ENCODE measurements at places on chromosomes 2 and 18.
A peak's percentile ranks its signal among the peaks of the same experiment; 100 is the strongest.

DNA sequence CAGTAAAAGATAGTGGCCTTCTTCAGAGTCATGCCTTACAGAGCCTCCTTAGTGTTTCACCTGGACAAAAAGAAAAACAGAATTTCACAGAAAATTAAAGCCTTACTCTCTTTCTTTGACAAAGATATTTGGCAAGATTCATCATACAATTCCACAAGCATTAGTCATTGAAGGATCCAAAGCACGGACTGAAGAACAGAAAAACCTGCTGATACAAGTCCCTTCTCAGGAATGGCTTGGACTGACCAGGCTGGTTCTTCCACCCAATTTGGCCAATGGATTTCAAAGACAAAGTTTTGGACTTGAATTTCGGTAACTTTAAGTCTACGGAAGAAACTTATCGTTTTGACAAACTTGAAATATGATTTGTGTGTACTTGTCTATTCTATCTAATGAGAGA, 39.1 kb upstream of the GALNT3 start:
- DNase-seq, result no peak

DNA sequence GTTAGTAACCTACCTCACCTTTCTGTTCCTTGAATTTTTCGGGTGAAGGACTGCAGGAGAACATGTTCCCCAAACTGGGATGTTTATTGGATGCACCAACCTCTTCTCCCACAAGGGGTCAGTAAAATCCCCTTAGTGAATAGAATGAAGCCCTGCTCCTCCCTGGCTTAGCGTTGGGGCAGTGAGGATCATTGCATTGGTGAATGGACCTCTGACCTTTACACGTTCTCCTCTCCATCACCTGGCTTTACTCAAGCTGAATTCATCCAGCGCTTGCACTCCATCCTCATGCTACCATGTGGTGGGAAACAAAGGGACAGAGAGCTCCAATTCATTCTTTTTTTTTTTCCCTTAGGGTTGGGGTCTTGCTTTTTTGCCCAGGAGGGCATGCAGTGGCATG, 157.2 kb downstream of the MIB1 start:
- no peak for DNase-seq

DNA sequence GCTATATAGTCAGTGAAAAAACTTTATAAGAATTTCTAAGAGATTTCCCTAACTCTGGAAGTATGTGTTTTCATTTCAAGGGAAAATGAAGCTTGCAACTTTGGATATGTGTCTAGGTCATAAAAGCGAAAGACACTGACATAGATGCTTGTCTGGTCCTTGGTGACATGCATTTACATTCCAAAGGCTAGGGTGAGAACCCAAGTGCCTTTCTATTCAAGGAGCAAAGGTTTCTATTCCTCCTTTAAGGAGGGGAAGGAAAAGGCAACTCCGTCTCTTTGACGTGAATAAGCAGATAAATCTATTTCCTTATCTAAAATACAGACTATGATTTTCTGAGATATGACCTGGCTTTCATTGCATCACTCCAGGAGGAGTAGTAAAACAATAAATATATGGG, 261.1 kb downstream of the CDH7 start:
- DNase-seq, result no peak

DNA sequence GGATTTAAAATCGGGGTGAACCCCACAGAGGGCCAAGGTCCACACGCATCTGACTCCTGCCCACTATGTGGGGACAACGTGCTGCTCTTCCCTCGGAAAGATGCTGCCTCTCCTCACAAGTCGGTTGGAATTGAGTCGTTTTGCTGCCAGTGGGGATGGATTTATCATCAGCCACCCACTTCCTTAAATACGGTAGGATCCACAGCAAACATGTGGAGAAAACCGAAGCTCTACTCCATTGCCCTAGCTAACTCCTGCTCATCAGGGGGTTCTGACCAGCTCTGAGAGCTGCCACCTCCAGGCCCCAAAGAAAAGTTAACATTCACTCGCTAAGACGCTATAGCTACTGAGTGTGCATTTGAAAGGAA, 80.9 kb downstream of the CHRNA1 start:
- DNase-seq, result no peak

DNA sequence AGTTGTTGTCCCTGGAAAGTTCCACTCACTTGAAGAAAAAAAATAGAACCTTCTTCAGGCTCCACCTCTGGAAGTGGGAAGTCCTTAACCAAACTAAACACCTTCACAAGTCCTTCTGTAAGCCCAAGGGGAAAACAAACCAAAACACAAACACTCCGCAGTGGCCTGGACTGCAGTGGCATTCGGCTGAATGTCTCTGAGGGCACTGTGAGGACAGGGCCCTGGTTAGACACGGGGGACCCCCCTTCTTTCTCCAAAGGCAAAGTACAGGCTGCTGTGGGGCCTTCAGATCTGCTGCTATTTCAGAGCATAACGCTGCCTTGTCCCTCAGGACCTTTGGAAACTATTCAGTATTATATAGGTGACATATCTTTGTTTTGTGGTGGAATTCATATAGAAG, 28.1 kb downstream of the FOSL2 start:
- no peak for DNase-seq

- DNase-seq, result peak; percentile 89
These were observed 17.9 kb downstream of the CAPN10 start for GRCh38 chr2:240604291-240604938.

DNA sequence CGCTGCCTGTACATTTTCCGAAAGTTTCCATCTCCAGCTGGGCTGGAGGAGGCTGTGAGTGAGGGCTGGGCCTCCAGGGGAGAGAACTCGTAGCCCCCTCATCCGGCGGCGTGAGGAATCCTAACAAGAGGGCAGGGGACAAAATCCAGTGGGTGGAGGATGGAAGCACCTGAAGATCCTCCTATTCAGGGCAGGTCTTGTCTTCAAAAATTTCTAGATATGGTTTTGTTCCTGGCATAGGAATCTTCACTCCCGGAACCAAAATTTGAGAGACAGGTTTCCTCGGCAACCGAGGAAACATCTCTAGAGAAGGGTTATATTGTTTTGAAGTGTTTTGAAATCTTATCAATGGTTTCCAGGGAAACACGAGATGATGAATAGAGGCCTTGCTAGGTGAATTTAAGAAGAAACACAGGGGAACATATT, 136.7 kb downstream of the SH3BP4 start:
- DNase-seq, result no peak

- DNase-seq, result no peak
These were observed 529.7 kb downstream of the FBXO15 start for GRCh38 chr18:73617981-73618380.

DNA sequence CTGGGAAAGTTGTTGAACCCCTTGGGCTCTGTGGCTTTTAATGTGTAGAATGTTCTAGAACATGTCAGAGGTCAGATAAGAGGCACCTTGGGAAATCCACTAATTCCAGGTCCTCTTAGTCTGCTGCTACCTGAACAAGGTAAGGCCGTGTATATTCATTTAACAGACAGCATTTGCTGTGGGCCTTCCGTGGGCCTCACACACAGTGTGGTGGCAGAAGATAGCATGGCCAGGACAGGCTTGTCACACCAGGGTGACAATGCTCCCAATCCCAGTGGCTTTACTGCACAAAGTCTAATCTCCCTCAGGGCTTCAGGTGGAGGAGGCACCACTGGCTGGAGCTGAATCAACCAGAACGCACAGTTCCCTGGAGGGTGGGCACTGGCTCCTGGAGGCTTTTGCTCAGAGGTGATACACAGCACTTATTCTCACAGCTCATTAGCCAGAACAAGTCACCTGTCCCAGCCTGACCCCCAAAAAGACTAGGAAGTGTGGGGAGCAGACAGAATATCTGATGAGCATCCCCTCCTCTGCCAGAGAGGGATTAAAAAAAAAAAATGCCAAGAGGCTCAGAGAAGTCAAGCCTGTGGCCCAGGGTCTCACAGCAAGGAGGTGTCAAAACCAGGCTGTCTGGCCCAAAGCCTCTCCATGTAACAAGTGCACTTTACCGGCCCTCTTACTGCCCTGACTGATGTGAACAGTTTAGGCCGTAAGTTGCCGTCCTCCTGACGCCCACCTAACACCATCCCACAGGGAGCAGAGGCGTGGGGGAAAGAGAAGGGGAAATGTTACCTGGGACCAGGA, 216.9 kb upstream of the RAB6C start:
- no peak for DNase-seq

DNA sequence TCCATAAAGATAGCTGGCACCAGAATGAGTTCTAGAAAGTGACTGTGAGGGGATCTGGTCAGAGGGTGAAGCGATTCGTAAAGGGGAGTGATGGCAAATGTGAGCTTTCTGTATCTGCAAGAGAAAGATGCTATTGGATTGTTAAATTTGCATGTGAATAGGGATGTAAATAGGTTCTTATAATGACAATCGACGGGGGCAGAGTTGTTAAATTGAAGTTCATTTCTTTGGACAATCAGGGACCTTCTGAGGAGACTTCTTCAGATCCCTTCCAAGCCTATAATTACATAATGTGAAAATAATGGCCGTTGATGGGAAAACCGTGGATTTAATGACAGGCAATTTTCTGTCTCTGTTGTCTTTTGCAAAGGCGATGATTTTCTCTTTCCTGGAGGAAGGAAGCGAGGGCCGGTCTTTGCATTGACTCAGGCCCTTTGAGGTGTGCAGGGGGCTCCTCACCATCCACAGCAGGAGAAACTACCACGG, 52.2 kb upstream of the TMEM18 start:
- DNase-seq, result no peak

GRCh38 chr2:27182346-27182745, 29.5 kb upstream of the ATRAID start:
- DNase-seq, result no peak

DNA sequence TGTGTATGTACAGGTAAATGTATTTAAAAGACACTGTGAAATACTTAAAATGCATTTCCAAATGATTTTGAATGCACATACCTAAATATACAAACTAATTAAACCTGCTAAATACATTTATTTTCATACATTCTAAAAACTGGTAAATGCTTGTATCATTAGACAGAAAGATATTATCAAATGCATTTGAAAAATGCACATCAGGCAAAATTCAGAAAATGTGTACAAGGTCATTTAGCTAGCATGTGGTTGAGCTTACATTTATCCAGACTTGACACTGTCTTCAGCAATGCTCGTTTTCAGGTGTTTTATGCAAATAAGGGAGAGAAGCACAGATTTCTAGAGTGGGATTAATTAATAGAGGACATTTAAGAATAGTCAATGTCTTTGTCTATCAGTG, 374.2 kb downstream of the SUCLG1 start:
- no peak for DNase-seq

DNA sequence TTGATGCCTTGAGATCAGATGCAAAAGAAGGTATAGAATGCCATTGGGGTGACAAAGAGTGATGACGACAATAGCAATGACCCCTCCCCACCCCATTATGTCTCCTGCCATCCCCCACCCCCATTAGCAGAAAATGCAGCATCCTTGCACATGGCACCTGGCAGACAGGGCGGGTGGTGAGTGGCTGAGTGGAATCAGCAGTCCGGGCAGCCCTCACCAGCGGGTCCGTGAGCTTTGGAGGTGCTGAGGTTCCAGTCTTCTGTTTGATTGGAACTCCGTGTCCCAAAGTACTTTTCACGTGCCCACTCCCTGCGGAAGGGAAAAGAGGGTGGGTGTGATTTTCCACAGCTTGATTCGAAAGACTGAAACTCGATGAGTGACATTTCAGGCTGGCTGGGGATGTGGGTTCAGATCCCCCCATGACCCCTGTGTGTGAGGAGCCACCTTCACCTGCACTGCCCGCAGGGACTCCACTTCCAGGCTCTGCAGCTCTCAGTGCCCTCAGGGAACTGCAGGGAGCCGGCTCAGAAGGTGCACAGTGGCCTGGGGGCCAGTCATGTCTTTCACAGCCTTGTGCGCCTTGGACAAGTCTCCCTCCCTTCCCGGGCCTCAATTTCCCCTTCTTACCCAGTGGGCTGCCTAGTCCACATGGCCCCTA, 130.9 kb downstream of the GLI2 start:
- DNase-seq, result peak; percentile 53

DNA sequence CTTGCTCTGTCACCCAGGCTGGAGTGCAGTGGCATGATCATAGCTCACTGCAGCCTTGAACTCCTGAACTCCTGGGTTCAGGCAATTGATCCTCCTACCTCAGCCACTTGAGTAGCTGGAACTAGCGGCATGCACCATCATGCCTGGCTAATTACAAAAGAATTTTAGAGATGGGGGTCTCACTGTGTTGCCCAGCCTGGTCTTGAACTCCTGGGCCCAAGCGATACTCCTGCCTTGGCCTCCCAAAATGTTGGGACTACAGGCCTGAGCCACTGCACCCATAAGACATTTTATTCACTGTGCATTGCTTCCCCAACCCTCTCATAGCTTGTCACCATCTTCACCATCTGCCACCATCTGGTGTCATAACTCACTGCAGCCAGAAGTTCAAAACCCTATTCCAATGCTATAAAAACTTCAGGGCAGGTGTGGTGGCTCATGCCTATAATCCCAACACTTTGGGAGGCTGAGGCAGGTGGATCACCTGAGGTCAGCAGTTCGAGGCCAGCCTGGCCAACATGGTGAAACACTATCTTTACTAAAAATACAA, 78.7 kb downstream of the NCAPH start:
- no peak for DNase-seq

DNA sequence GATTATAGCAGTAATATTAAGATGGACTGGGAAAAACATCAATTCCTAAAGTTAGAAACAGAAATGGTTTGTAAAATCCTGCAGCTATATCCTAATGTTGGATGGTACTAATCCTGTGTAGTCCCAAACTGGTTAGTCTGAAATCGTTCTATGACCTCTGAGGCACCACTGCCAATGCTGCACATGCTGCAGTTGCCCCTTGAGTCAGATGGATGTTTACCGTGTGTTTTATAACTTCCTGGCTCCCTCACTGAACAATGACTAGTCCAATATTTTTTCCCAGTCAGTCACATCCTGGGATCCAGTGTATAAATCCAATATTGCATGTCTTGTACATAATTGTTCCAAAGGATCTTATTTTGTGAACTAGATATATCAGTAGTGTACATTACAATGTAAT, 226.7 kb upstream of the PKDCC start:
- no peak for DNase-seq

DNA sequence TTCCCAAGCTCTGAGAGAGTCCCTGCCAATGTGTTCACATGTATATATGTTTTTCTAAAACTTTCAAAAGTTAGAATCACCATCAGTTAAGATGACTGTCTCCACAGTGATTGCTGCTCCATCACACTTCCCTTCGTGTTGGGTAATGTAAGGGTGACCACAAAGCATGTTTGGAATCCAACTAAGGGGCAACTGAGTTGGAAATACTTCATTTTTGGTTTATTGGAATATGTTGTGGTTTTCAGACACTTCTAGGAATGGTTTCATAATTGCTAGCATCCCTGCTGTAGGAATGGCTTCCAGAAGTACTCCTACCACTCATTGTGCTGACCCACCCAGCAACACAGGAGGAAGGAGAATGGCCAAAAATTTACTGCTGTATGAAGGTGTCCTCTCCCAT, 212.5 kb upstream of the GULP1 start:
- DNase-seq, result no peak

DNA sequence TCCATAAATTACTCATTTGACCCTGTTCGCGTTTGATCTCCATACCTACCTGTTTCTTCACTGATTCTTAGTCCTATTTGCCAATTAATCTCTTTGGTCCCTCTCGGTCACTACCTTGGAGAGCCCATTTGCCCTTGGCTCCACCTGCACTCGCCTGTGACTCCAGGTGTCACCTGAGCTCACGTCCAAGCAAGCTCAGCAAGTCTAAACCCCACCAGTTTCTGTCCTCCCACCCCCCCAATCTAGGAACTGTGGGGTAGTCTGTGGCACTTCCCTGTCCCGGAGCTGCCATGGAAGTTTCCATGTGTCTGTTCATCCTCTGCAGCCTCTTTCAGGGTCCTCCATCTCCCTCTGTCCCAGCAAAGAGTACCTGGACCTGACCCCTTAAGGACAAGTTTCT, 68.1 kb upstream of the BCL2L11 start:
- no peak for DNase-seq

- DNase-seq, result no peak
These were observed 30.2 kb downstream of the GRHL1 start for GRCh38 chr2:9981655-9982054.

- DNase-seq, result no peak
These were observed 84.5 kb downstream of the RNF152 start for GRCh38 chr18:61808286-61808685.

Data from Right ventricle myocardium inferior (tissue), 1 donor.